CD4-positive, alpha-beta T cell treated with Interleukin-1 beta for 1 hour (primary cell): ENCODE measurements at places on chromosomes 5 and 9.

DNA sequence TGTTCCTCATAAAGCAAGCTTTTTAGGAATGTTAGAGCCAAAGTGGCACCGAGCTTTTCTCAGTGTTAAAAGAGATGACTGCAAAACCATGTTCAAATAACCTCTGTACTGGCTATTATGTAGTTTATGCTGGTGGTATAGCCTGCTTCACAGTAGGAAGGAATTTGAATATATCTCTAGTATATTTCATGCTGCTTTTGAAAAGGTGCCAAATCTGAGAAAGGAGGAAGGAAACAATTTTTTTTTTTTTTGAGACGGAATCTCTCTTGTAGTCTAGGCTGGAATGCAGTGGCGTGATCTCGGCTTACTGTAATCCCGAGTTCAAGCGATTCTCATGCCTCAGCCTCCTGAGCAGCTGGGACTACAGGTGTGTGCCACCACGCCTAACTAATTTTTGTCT, 13.5 kb downstream of the CREBRF start:
- no peak for DNase-seq

DNA sequence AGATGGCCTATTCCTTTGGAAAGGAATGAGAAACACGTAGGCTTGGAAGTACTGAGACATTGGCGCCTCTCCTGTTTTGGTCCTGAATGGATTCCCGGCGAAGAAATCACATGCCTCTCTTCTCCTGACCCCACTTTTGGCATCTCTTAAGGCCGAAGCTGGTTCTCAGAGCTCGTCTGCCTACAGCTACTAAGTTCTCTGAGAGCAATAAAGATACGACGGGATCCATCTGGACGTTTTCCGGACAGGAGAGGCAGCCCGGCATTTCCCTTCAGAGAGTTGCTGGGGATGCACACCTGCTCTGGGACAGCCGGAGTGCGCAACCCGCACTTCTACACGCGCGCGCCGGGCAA, 336.8 kb upstream of the PUM3 start:
- DNase-seq: no peak

GRCh38 chr5:19806756-19807155, 181.2 kb downstream of the CDH18 start:
- no peak for DNase-seq

- no peak for DNase-seq
Measured at GRCh38 chr9:134410835-134411217, 84.6 kb downstream of the RXRA start.

GRCh38 chr5:40675396-40676133, 4.2 kb upstream of the PTGER4 start:
- DNase-seq: no peak

DNA sequence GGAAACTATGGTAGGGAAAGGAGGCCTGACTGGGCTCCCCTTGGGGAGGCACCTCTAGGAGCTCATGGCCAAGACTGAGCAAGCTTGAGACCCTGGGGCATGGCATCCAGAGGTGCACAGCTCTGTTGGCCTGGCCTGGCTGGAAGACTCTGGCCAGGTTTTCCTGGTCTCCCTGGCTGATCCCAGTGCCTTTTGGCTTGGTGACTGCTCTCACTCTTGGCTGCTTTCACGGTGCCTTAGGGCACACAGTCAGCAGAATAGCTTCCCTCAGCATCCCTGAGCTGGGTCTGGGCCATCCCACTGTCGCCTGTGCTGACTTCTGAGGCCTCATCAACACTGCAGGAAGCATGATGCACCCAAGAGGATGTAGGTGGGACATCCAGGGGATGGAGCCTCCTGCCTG, 13.4 kb upstream of the DELE1 start:
- no peak for DNase-seq

- peak; percentile 63 for DNase-seq
Measured at GRCh38 chr9:35729700-35730485, 2.1 kb downstream of the TLN1 start.

DNA sequence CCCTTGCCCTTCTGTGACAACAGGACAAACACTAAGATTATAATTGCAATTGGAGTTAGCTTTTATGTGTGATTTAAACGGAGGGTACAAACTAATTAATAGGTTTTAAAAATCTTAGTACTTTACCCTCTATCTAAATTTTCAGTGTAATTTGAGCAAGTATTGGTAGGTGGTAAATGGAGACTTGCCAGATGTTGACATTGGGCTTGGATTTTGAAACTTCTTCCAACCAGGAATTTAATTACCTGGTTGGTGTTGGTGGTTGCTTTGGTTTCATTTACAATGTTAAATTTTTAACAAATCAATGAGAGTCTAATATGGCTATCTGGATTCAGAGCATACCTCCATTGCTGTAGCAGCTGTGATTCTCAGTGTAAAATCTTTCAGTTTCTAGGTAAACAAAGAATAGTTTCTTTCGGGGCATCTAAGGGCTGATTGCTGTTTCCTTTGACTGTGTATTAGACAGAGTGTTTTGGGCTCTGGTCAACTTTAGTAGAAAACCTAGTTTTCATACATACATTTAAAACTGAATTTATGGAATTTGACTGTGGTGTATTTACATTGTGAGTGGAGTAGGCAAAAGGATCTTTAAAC, 1.9 kb downstream of the DAPK1 start:
- no peak for DNase-seq

GRCh38 chr5:74020503-74020902, 394.5 kb downstream of the ARHGEF28 start:
- DNase-seq: no peak

DNA sequence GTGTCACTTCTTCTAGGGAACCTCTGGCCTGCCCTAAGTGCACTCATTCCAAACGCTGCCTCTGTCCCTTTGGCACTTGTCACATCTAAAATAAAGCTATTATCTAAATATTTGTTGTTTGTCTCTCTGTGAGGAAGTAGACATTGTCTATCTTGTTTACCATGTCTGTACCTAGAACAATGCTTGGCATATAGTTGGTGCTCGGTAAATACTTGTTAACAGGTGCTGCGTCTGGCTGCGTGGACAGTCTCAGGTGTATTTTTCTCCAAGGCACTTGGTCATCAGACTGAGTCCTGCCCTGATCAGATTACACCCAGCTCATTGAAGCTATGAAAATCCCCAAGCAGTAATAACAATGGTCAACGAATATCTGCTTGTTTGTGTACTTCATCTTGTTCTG, 174.9 kb upstream of the SMIM23 start:
- no peak for DNase-seq

DNA sequence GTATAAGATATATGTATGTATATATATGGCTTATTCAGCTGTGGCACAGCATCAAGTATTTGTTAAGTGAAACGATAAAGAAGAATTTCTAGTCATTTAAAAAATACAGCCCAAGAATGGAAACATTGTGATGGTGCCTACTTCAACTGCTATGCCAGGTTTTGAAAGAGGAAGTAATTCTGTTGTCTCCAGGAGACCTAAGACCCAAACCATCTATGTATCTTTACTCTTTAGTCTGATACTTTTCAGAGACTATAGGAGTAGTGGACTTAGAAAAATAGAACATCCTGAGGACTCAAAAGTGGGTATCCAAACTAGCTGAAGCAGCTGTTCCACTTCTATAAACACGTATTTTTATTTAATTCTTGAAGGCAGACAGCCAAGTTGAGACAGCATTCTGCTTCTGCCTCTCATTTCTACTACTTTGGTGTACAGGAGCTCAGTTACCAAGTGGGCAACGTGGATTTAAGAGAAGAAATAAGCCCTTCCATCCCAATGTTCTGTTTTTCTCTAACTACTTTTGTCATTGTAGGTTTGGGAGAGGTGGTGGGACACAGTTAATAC, 110.7 kb downstream of the RPS23 start:
- no peak for DNase-seq

DNA sequence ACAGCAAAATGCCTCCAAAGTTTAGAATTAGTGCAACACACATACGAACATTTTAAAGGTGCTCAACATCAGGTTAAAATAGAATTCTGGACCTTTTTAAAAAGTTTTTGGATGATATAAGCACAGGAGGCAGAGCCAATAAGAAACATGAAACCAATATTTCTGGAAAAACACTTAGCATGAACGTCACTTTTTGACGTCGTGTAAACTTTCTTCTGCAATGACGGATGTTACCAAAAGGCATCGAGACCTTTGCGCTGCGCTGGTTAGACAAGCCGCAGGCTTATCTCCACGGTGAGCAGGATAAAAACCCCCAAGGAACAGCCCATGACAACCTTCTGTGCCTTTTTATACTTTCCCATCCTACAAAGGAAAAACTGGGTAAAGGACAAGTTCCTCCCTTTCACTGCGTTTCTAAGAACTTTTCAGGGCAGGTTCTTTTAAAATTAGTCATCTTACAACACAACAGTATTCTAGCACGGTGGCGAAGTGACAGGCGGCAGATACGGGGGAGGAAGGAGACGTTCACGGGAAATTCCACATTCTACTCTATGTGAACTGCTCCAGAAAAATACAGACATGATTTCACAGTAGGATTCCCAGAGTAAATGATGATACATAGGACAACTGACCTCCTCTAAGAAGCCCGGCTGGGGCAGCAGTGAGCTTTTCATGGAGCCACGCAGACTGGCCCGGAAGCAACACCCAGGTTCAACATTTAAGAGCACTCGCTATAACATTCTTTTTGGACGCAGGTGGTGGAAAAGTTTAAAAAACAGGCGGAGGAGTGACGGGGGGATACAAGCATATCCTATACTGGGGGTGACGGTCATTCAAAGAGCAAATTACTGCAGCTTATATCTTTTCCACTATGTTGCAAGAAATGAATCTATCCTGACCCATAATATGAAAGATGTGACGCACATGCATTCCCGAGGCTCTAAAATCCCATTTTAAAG, 52.4 kb downstream of the USP20 start:
- DNase-seq: peak; percentile 83

GRCh38 chr5:9544502-9545135, 1.3 kb downstream of the SEMA5A start:
- DNase-seq: peak; percentile 37

- DNase-seq: peak; percentile 33
Measured at GRCh38 chr5:168747987-168748777, 169.0 kb upstream of the PANK3 start.

GRCh38 chr5:54525261-54525660, 7.7 kb downstream of the SNX18 start:
- DNase-seq: no peak

- DNase-seq: no peak
Measured at GRCh38 chr9:113269355-113269754, 6.0 kb downstream of the CDC26 start.

DNA sequence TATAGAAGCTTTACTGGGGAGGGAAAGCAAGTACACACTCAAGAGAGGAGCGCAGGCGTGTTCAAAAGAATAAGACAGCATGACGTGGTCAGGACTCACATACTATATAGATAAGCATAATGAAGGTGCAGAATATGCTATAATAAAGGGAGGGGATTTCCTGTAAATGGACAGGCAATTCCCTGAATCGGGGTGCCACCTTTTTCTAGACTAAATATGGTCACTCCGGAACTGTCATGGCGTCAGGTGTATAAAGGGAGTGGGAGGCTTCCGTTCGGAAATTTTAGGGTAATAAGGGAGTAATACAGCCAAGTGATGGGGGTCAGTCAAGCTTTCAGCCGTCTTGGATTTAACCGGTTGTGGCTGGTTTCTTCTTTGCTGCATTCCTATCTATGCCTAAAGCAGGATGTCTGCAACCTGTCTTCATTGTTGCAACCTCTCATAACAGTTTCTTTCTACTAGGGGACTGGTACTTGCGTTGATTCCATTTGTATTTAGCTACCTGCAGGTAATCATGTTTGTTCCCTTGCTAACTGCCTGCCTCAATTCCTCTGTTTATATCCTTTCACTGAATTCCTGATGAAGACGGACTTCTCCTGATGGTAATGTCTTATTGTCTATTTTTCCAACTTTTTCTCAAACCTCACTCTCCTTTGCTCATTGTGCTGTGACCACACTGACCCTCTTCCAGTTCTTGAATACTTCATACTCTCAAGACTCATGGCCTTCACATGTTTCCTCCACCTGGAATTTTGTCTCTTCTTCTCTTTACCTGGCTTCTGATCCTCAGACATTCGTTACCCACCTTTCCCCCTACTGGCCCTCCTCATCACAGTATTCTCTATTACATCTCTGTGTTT, 48.9 kb downstream of the PRR16 start:
- no peak for DNase-seq

DNA sequence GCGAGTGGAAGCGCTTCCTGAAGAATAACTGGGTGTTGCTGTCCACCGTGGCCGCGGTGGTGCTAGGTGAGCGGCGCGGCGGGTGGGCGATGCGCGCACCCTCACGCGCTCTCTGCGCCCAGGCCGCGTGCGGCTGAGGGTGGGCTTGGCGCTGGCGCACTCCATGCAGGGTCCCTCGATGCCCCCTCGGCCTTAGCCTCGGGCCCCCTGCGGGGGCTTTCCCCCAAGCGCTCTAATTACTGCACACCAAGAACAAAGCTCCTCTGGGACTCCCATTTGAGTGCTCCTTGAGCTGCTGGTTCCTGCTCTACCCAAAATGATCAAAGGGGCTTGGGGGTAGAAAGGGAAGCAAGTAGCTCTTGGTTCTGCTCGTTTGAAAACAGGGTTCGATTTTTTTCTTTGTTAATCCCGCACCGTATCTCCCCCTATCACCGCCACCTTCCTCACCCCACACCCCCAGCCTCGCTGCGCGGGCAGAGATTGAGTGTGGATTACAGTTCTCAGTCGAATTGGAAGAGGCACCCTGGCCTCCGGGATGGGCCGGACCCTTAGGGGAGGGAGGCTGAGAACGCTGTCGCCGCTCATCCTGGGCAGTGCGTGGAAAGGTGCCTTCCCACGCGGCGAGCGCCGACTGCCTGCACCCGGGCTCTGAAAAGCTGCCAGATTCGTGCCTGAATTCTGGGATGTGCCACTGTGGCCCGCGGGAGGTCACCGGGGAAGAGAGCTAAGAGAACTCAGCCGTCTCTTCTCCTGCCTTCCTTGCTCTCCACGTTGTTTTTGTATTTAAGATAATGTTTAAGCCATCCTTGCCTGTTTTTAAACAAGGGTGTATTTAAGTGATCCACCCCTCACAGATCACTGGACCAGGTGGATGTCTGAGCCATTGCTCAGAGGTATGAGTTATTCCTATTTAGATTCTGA, 697 bp downstream of the SLC1A1 start:
- no peak for DNase-seq

- no peak for DNase-seq
Measured at GRCh38 chr5:59222687-59223511, 640.0 kb downstream of the RAB3C start.

DNA sequence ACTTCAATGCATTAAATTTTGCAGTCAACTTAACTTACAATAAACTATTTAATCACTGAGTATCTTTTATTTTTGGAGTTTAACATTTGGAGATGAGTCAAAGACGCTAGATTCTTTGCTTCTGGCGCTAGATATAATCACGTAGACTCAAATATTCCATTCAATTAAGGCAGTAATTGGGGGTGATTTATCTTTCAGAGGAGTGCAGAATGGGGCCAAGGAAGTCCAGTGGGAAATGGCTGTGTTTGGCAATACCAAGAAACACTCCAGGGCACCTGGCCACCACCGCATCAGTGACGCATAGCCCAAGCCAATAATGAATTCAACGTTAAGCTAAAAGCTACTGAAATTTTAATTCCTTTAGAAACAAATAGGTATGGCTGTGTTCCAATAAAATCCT, 81.2 kb downstream of the PHAX start:
- DNase-seq: no peak

DNA sequence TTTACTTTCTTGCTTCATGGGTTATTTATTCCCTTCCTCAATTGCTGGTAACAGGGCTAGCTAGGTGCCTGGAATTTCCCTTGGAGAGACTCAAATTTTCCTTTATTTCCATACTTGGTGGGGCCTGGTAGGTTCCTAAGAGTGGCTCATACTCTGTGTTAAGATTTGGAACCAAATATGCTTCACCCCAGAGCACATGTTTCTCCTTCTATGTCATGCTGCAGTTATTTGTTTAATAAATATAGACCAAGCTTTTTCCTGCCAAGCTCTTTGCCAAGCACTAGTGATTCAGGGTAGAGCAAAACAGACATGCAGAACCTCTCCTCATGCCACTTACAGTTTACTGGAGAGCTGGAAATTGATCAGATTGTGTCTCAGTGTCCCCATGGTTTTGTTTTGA, 290.3 kb upstream of the SGCD start:
- DNase-seq: no peak
